ENCODE measurements at places on chromosomes 1 and 21.
A peak's percentile ranks its signal among the peaks of the same experiment; 100 is the strongest.

DNA sequence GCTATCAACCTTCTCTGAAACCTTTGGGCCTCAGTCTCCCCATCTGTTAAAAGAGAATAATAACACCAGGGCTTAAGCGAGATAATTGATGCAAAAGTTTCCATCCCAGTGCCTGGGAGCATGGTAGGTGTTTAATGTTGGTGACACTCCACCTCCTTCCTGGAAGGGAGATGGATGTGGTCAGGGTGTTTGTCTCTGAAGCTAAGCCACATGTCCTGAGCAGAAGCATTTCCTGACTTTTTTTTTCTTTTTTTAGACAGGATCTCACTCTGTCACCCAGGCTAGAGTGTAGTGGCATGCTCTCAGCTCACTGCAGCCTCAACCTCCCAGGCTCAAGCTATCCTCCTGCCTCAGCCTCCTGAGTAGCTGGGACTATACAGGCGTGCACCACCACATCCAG is 72.6 kb upstream of the HMGB4 start:
- no peak for DNase-seq

DNA sequence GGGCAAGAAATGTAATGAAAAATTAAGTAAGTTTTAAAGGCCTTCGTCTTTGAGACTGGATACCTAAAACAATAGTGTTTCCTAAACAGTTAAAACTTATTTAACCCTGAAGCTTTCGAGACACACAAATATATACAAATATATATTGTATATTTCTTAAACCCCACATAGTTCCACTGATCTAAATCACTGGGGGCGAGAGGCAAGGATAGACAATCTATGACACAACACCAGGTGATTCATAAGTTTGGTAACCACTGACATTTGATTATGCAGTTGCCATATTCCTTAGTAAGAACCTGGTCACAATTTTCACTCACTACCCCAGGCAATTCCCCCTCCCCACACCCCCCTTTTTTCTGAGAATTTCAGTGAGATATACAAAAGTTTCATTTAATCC is 55.3 kb upstream of the BOLA1 start:
- peak; percentile 32 for DNase-seq

GRCh38 chr1:211908453-211908852 is 77.9 kb upstream of the LPGAT1 start:
- DNase-seq = no peak

- no peak for DNase-seq
Observed at GRCh38 chr1:52691821-52692220, 6.3 kb downstream of the COA7 start.

DNA sequence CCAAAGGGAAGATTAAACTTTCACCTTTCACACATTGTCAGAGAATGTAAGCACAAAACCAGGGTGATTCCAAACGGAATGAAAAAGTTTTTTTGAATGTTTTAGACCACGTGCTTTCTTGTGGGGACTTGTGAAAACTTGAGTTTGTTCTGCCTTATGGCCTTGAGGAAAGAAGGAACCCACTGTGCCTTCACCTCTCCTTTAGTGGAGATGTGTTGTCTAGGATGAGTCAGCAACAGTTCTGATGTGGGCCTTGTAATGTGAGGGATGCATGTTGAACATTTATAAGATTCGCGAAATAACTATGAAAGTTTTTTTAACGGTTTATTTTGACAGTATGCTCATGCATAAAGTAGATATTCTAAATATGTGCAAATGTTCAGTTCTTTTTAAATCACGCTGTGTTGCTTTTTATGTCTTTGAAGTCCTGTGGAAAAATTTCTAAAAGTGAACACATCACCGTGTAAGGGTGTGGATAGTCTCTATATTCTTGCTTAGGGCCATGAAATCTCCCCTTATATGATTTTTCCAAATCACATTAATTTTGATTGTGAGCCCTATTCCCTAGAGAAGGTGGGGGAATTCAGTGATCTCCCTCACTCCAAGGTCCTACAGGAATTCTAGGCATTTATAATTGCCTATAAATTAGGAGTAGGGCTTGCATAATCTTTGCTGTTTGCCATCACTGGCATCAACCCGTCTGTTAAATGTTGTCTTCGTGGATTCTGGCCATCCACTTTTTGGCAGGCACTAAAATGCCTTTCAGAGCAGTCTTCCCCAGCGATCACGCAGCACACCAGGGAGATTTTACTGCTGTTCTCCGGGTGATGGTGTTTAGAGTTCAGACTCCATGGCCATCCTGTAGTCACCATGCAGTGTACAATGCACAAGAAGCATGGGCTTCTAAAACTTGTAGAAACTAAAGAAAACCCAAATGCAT is 47.4 kb downstream of the PLA2G4A start:
- no peak for DNase-seq

DNA sequence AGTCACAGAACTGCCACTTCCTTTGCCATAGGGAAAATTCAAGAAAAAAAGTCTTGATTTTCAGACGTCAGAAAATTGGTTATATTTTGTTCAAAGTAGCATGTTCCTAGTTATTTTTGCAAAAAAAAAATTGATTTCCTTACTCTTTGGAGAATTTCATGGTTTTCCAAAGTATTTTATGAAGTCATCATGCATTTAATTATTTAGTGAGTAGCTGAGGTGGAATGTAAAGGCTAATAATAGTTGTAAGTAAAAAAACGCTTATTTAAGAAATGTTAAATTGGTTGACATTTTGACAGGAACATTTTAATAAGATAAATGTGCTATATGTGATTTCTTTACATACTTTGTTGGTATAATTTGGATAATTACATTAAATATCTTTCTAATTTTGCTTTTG is 20.8 kb downstream of the TSEN15 start:
- no peak for DNase-seq

All from AG08396 (cell line).